ENCODE measurements at places on chromosomes 6 and 20.

GRCh38 chr6:35152067-35152707, 11.0 kb upstream of the TCP11 start:
- no peak for DNase-seq

GRCh38 chr6:115948751-115949150, 111.9 kb downstream of the FRK start:
- DNase-seq = no peak

- no peak for DNase-seq
These were observed 455.7 kb upstream of the SOX4 start for GRCh38 chr6:21137700-21138335.

DNA sequence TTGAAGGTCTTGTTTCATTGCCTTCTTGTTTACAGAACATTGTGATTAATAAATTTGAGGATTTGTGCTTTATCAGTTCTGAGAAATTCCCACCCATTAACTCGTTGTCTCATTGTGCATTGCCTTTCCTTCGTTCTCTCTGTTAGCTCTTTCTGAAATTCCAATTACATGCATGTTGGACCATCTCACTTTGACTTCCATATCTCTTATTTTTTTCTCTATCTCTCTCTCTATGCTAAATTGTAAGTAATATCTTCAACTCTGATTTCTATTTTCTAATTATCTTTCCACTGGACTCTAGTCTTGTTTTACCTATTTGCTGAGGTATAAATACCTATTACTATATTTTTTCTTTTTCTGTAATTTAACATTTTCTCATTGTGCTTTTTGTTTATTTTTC, 92.3 kb downstream of the SHLD1 start:
- DNase-seq = no peak

DNA sequence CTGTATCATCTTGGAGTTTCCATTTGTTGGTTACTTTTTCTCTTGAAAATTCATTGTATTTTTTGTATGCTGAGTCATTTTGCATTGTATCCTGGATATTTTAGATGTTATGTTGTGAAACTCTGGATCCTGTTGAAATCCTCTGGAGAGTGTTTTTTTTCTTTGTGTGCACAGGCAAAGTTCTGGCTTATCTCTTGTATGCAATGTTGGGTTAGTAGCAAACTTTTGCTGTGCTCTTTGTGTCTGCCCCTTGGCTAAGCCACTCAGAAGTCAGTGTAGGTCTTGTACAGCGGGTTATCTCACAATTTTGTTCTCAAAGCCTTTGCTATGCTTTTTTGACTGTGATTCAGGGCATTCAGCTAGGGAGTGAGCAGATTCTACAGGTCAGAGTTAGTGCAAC, 29.1 kb upstream of the LMBRD1 start:
- DNase-seq = no peak

- DNase-seq = no peak
These were observed 253.4 kb upstream of the MOCS1 start for GRCh38 chr6:40187535-40188144.

GRCh38 chr6:155419161-155419560, 36.5 kb downstream of the NOX3 start:
- no peak for DNase-seq

DNA sequence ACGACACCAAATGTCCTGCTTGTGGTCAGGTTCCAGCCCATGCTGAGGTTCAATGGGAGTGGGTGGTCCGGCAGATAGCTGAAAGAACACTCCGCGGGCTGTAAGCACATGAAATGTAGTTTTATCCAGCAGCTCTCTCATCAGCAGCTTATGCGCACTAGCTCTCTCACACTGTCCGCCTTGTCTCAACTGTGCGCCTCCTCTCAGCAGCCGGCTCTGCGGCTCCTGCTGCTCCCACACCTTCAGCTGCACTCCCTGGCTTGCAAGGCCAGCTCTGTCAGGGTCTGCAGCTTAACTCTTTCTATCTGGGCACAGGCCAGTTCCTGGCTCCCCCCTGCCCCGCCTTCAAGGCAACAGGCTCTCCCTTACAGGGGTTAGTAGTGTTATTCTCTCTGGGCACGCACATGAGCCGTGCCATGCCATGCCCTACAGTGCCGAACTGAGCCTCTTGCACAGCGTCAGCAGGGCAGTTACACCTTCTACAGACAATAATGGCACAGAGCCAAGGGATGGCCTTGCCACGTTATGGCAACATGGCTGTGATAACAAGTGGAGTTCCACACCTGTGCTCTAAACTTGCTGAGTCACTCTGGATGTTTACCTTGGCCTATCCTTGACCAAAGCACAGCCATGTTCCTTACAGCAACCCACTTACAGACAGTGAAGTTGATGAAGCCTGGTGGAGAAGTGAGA, 84.0 kb upstream of the LRFN2 start:
- DNase-seq = no peak

DNA sequence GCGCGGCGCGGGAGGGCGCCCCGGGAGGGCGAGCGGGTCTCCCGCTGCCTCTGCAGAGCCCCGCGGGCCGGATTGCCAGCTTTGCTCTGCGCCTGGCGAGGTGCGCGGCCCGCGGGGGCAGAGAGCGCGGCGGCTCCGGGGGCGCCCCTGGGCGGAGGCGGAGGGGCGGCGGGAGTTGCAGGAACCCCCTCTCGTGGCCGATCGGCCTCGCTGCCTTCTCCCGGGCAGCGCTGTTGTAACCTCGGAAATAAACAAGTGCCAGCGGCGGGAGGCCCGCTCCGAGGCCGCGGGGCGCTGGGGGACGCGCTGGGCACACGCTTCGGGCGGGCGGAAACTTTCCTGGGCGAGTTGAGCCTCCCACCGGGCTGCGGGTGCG, 1.2 kb downstream of the CDH4 start:
- DNase-seq = no peak

DNA sequence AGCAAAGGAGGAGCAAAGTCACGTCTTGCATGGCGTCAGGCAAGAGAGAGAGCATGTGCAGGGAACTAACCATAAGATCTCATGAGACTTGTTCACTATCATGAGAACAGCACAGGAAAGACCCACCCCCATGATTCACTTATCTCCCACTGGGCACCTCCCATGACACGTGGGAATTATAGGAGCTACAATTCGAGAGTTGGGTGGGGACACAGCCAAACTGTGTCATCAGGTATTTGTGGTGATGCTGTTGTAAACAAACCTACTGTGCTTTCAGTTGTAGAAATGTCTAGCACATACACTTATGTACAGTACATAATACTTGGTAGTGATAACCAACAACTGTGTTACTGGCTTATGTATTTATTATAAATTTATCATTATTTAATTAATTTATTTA, 128.3 kb downstream of the UTRN start:
- DNase-seq = no peak

DNA sequence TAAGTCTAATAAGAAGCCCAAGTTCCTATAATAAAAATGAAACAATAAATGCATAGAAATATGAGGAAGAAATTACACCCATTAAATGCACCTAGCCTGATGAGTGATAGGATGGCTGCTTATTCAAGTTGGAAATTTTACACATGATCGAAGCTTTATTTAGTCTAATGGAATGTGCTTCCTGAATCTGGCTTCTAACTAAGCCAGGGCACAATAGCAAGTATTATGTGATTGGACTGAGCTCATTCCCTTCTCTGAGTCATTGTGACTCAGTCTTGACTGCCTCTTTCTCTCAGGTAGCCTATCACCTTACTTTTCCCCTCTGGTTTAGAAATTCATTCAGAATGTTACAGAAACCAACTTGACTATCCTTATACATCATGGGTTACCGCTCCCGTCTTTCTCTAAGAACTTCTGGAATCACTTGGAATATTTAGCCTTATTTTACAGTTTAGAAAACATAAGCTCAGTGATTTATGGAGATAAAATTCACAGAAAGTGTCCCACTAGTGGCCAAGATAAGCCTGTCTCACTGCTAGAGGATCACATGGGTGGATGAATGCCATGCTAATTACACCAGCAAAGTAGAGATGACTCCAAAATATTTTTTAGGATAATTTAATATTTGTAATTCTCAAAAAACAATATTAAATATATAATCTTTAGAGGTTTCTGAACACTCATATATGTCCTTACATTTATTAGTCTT, 505.3 kb upstream of the JAG1 start:
- DNase-seq = no peak

GRCh38 chr20:13341737-13342393, 120.8 kb downstream of the ISM1 start:
- DNase-seq = no peak

DNA sequence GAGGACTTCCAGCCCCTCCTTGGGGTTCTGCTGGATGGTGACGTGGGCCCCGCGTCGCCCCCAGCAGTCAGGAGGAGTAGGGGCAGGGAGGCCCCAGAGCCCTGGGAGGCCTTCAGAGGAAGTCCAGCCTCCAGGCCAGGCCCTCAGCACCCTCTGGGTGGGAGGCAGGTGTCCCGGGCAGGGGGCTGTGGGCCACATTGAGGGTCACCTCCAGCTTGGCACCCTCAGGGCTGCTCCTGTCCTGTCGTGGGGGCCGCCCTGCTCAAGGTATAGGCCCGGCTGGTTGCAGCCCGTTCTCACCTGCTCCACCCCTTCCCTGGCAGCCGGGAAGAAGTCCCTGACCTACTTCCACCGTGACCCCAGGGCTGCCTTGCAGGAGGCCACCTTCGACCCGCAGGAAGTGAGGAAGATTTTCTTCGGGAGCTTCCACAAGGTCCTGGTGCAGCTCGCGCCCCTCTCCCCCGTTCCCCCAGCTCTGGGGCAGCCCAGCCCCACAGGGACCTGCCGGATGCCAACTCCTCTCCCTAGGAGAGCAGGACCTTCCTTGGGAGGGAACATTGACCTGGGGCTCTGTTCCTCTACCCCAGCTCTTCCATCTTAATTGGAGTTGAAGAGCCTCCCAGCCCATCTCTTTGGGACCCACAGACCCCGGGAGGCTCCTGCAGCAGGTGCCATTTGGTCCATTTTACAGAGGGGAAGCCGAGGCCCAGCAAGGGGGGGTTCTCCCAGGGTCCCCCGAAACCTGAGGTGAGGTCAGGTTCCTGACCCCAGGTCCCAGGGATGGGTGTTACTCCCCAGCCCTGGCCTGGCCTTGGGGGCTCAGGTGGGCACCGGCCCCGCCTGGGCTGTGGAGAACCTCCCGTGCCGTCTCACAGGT, 26.4 kb downstream of the COL20A1 start:
- no peak for DNase-seq

DNA sequence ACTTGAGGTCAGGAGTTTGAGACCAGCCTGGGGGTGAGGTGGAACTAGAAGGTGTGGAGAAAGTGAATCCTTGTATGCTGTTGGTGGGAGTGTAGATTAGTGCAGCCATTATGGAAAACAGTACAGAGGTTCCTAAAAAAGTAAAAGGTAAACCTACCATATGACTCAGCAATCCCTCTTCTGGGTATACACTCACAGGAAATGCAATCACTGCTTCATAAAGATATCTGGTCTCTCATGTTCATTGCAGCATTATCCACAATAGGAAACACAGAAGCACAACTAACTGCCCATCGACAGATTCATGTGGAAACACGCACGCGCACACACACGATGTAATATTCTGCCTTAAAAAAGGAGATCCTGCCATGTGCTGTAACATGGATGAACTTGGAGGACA, 66.7 kb downstream of the CDC5L start:
- DNase-seq = no peak

- no peak for DNase-seq
These were observed 28.6 kb upstream of the SAMD5 start for GRCh38 chr6:147479857-147480256.

DNA sequence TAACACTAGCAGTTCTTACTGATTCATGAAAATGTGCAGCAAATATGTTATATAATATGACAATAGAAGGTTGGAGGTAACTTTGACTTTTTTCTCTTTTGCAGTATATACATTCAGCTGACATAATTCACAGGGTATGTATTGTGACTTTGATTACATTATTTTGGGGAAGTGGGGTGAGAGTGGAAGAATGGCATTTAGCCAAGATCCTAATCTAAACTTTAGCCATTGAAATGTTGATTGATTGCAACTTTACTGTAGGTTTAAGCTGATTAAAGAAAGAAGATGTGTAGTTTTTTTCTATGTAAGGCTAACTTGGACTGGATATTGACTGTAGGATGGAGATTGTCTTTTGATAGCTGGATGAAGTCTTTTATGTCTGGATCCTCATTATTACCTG, 46.0 kb downstream of the MAPK14 start:
- DNase-seq = no peak

- peak; percentile 93 for DNase-seq
These were observed 124.6 kb downstream of the EYA2 start for GRCh38 chr20:47019121-47019824.

DNA sequence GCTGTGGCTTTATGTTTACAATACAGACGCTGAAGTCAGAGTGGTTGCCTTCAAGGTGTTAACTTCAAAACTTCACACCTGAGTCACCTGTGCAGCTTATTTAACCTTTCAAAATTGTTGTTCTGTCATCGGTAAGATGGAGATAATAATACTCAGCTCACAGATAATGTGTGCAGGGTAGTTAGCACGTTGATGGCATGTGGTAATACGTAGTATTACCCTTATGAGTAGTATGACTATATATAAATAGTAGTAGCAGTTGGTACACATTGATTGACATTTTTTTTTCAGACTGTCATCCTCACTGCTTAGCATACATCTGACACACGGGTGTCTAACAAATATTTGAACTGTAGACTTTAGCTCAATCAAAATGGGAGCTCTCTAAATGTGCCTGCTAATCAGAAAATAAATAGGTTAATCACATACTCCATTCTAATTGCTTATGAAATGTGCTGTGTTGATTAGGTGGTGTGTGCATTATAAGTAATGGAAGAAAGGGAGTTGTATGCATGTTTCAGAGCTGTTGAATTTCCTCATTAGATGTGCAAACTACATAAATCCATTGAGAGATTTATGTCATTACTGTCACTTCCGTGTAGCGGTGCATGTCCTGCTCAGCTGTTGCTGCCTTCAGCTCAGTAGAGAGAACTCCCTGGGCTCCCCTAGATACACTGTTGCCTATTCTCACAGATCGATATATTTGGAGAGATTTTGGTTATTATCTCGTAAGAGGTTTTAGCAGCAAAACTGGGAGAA, 11.2 kb upstream of the MROH8 start:
- no peak for DNase-seq

DNA sequence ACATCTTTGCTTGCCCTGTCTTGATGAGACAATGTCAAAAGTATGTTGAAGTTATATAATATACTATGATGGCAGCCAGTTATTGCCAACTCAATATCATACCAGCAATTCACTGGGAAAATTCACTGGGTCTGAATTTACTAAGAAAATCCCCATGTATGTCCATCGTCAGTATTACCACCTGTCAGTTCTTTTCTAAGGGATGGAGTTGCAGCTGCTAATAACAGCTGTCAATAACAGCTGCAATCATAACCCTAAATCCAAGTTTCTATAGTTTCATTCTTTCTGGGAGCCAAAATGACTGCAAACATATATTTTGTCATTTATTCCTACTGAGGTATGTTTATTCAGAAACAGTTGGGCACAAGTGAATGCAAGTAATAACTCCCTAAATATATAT, 132.6 kb upstream of the RIN2 start:
- DNase-seq = no peak

- DNase-seq = no peak
These were observed 3.0 kb upstream of the C4A start for GRCh38 chr6:31978831-31979230.

GRCh38 chr6:150567380-150567779, 32.3 kb upstream of the PLEKHG1 start:
- no peak for DNase-seq
